Stimulated activated CD8-positive, alpha-beta memory T cell treated with anti-CD3 and anti-CD28 coated beads, Interleukin-7, amount 100 ng/mL, for 1 hour (primary cell): ENCODE measurements at places on chromosomes 11 and 22.
A peak's percentile ranks its signal among the peaks of the same experiment; 100 is the strongest.

- no peak for DNase-seq
These were observed 84.4 kb downstream of the MPPED2 start for GRCh38 chr11:30501744-30502143.

DNA sequence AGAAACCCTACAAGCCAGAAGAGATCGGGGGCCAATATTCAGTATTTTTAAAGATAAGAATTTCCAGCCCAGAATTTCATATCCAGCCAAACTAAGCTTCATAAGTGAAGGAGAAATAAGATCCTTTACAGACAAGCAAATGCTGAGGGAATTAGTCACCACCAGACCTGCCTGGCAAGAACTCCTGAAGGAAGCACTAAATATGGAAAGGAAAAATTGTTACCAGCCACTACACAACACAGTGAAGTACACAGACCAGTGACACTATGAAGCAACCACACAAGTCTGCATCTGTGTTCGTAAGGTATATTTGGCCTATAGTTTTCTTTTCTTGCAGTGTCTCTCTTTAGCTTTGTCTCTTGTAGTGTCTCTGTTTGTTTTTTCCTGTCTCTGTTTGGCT, 29.0 kb downstream of the TMEM225 start:
- no peak for DNase-seq

DNA sequence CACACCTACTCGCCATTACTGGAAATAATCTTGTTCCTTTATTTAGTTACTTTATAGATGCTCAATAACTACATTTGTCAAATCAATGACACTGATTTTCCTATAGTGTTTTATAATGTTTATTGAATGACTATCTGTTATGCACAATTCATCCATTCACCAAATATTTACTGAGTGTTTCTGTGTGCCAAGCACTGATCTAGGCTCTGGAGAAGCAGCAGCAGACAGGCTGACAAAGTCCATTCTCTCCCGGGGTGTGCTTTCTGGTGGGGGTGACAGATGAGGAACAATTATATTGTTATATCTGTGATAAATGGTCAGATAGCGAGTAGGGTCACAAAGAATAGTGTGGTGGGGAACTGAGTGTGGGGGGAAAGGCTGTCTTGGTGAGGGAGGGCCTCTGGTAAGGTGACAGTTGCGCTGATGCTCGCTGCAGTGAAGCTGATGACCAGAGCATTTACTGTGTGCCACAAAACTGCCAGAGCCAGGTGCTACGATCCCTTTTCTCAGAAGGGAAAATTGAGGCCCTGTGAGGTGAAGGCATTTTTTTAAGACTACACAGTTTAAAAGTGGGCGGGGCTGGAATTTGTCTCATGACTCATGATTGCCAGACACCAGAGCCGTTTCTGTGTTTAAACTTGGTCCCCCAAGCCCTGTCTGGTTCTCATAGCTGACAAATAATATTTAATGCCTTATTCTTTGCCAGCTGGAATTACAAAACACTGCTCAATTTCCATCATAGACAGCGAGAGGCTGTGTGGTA, 10.2 kb downstream of the PACS1 start:
- peak; percentile 50 for DNase-seq

DNA sequence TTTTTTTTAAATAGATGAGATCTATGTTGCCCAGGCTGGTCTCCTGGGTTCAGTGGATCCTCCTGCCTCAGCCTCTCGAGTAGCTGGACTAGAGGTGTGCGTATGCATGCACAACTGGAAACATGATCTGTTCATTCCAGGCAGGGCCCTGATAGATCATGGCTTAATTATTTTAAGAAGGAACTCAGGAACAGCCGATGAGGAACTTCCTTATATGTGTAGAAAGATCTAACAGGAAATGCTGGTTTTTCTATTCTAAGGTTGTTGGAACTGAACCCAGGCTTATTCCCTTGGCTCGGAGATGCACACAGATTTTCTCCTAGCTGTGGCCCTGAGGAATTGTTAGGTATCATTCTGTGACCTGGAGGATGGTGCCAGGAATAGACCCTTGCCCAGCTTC, 32.4 kb downstream of the SPECC1L start:
- no peak for DNase-seq

- DNase-seq, result no peak
These were observed 171.1 kb downstream of the GRIA4 start for GRCh38 chr11:105780781-105781525.

DNA sequence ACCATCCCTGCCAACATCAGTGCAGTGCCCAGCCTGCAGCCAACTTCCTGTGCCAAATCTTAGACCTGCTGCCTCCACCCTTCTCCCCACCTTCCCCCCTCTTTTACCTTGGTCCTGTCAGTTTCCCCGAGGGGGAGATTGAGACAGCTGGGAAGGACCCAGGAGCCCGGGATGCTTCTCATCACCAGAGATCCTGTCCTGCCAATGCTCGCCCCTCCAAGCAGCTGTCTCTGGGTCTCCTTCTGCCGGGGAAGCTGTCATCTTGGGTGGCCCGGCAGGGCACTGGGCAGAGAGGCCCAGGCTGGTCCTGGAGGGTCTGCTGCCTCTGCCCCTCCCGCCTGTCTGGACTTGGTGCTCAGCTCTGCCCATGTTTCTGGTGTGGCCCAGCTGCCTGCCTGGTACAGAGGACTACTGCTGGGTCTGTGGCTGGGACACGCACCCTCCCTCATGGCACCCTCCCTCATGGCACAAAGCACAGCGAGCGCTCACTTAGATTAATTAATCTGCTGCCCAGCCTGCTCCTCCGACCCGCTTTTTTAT, 60.4 kb upstream of the THY1 start:
- DNase-seq, result no peak

GRCh38 chr22:50247748-50248147, 2.9 kb upstream of the TUBGCP6 start:
- DNase-seq, result no peak

DNA sequence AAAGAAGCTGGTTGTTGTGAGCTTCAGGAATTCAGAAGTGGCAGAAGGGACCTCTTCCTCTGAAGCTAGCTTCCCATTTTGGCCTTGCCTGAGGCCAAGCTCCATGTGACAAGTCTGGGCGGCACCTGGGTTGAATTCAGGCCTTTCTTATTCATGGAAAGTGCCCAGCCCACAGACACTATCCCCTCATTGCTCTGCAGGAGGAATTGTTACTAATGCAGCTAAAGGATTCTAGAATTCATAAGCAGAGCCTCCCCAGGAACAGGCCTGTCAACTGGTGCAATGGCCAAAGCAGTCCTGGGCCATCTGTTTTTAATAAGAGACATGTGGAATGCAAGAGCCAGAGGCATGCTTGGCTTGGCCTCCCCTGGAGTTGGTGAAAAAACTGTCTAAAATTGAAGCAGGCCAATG, 71.4 kb downstream of the SLC1A2 start:
- no peak for DNase-seq

DNA sequence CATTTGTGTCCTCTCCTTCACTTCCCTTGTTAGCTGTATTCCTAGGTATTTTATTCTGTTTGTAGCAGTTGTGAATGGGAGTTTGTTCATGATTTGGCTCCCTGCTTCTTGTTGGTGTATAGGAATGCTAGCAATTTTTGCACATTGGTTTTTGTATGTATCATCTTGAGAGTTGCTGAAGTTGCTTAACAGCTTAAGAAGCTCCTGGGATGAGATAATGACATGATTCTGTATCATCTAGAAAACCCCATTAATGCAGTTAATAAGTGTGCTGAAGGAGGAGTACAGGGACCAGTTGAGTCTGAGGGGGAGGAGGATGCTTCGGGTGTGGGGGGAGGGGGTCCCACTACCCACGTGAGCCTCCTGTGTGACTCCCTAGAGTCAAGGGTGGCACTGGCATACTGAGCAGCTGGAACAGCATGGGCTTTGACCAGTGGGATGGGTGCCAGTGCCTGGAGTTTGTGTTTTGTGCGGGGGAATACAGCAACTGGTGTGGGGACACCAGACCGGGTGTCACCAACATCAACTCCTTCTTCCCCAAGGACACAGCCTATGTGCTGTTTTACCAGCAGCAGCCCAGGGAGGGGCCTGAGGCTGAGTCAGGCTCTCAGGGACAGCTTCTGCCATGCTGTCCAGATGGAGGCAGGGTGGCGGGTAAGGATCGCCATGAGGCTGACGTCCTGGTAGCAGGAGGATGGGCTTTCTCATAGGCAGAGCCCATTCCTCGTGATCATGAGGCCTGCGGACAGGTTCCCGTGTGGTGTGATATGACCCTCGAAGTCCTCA, 24.1 kb downstream of the USP35 start:
- DNase-seq, result no peak

- no peak for DNase-seq
These were observed 140.0 kb upstream of the POU2AF2 start for GRCh38 chr11:111105566-111105965.
